ENCODE measurements at places on chromosomes 3 and 15. TPM values are rescaled to one million over a fixed set of nuclear protein-coding genes. Genes with fewer than 3 reads are reported as not detected.

- H3K4me3 ChIP-seq: no peak overlapping the region
- no peak overlapping the region for H3K27ac ChIP-seq
- H3K27me3 ChIP-seq: no peaks in the 10 kb centered on the region
- H3K36me3 ChIP-seq: no peaks in the 10 kb centered on the region
- no peak for DNase-seq
Measured at GRCh38 chr15:51499379-51499976, 123.1 kb downstream of the DMXL2 start.

The LARP6 gene
- 0.51 TPM for total RNA-seq

GRCh38 chr3:41742121-41742520, 219.8 kb downstream of the ULK4 start:
- H3K27ac ChIP-seq: no peak overlapping the region
- no peaks in the 10 kb centered on the region for H3K36me3 ChIP-seq
- H3K27me3 ChIP-seq: no peaks in the 10 kb centered on the region
- no peak overlapping the region for H3K4me3 ChIP-seq
- H3K4me1 ChIP-seq: no peaks in the 10 kb centered on the region

The KIF9 gene
- 7.2 TPM for total RNA-seq

The KLHL6 gene
- total RNA-seq: 31.0 TPM

DNA sequence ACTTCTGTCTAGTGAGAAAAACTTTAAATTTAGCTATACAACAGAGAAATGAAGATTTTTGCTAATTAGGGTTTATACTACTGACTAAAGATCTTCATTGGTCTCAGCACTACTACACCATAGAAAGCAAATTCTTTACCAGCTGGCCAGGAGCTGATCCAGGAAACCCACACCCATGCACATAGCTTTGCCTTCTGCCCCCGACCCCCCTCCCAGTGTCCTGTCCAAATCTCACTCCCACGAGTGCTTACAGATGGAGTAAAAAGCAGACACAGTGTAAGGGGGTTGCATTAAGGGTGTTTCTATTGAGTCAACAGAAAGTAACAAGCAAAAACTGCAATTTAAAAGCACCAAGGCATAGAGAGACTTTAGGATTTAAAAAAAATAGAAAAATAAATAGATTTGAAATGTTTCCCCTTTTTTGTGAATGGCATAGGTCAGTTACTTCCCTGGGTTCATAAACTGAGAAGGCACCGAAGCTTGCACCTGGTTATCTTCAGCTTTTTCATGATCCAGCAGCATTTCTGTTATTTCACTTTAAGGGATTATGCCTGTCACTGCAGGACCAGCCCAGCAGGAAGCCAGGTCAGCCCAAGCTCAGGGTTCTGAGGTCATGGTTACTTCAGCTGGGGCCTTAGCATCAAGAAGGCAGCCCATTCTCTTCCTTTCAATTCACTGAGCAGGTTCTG, 124.3 kb downstream of the CTNNB1 start:
- H3K4me1 ChIP-seq: no peaks in the 10 kb centered on the region
- no peaks in the 10 kb centered on the region for H3K27me3 ChIP-seq
- H3K27ac ChIP-seq: no peak overlapping the region
- no peaks in the 10 kb centered on the region for H3K36me3 ChIP-seq

The ISL2 gene
- 0.22 TPM for total RNA-seq

- peaks cover 8% of the 10 kb centered on the region for H3K36me3 ChIP-seq
- no peak overlapping the region for H3K27ac ChIP-seq
- no peak overlapping the region for H3K4me3 ChIP-seq
- H3K27me3 ChIP-seq: no peaks in the 10 kb centered on the region
- peaks cover under 1% of the 10 kb centered on the region for H3K4me1 ChIP-seq
Measured at GRCh38 chr3:14962762-14963161, 15.4 kb downstream of the NR2C2 start.
